ENCODE measurements at places on chromosomes 4 and X.

DNA sequence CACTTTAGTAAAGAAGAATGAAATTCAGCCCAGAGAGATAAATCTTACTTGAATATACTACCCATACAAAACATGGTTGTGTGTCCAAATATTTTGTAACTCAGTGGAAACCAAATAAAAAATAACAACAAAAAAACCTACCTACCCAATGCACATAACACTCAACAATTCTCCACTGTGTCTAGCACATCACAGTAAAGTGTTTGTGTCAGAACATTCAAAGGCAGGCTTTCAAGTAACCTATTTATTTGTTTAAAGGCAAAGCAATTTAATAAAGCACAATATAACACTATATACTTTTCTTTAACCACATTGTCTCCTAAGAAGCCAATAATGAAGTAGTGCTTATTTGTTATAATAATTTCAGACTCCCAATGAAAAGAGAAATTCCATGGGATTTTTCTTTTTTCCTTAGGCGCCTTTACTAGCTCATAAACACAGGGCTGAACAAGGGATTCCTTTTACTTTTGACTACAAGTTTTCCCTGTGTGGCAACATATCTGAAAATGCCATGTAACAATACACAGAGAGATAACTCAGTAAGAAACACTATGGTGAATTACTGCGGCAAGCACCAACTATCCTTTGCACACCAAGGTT lies 13.7 kb downstream of the RASGEF1B start:
- no peak for DNase-seq

DNA sequence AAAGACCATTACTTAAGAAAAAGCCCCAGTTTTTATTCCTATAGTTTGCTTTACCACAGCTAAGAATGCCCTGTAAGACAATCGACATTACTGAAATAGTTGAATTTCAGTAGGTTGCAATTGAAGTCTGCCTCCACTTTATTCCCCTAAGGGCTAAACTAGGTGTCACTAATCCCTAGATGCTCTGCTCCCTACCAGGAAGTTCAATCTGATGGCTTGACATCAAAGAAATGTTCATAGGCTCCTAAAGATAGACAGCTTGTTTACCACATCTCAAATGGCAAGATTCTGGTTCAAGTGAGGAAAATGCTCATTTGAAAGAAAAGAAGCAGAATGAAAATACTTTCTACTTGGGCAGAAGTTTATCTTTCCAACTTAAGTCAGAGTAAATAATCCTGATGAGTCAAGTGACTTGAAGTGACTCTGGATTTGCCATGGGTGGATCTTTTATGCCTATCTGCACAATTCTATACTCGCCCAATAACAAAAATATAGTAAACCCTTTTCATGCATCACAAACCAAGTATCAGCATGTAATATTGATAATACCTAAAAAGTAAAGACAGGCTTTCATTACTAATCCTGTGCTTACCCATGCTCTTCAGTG lies 117.2 kb downstream of the SH3RF1 start:
- DNase-seq, result no peak

- peak; percentile 41 for DNase-seq
Measured at GRCh38 chrX:121958886-121959285, 911.5 kb downstream of the GLUD2 start.

- no peak for DNase-seq
Measured at GRCh38 chr4:117135634-117136354, 50.4 kb upstream of the TRAM1L1 start.

GRCh38 chr4:41658163-41658562 lies 90.4 kb downstream of the PHOX2B start:
- DNase-seq, result no peak

- peak; percentile 48 for DNase-seq
Measured at GRCh38 chr4:139606579-139607501, 50.8 kb upstream of the SETD7 start.

DNA sequence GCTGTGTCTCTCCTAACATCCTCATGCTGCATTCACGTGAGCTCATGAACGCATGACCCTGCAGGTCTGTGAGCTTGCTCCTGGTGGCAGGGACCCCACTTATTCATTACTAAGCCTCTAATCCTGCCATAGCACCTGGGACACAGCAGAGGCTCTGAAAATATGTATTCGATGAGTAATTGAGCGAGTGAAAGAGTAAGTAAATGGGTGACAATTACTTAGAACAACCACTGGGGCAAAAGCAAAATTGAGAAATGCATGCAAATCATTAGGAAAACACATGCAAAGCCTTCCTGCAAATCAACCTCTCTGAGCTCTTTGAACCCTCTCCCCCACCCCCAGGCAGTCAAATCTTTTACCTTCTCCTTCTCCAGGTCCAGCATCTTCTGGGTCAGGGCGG lies 23.6 kb upstream of the C4orf50 start:
- no peak for DNase-seq

GRCh38 chrX:68830419-68831404 lies 1.9 kb downstream of the EFNB1 start:
- peak; percentile 8 for DNase-seq

DNA sequence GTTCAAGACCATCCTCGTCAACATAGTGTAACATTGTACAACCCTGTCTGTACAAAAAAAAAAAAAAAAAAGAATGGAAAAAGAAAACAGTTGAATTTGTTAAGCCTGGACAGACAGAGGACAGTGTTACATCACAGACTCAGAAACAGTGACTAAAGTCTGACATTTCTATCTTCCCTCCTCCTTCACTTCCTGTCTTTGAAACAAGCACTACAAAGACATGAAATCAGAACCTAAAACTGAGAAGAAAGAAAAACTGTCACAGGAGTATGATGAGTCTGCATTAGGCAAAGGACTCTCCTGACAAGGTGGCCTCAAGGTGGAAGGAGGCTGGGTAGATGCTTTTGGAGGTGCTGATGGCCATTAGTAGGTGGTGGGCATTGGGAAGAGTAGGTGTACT lies 126.7 kb downstream of the RBM47 start:
- DNase-seq, result peak; percentile 26

DNA sequence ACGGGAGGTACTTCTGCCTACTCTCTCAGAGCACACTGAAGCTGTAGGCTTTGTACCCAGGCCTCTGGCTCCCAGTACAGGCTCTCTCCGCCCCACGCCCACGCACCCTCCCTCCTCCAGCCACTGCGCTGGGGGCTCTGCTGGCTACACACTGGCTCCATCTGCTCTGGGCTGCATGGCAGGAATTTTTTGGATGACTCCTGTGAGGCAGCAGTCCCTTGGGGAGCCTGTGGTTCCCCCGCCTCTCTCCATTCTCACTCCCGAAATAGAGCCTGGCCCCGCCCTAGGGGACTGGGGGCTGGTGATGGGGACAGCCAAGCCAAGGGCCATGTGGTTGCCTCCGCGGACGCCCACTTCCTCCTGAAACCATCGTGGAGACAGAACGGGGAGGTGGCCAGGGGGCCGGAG lies 58.1 kb upstream of the ADRA2C start:
- no peak for DNase-seq

- DNase-seq, result peak; percentile 37
Measured at GRCh38 chrX:17082831-17083230, 136.4 kb downstream of the REPS2 start.

- DNase-seq, result no peak
Measured at GRCh38 chrX:152259150-152259549, 120.8 kb upstream of the MAGEA10 start.

DNA sequence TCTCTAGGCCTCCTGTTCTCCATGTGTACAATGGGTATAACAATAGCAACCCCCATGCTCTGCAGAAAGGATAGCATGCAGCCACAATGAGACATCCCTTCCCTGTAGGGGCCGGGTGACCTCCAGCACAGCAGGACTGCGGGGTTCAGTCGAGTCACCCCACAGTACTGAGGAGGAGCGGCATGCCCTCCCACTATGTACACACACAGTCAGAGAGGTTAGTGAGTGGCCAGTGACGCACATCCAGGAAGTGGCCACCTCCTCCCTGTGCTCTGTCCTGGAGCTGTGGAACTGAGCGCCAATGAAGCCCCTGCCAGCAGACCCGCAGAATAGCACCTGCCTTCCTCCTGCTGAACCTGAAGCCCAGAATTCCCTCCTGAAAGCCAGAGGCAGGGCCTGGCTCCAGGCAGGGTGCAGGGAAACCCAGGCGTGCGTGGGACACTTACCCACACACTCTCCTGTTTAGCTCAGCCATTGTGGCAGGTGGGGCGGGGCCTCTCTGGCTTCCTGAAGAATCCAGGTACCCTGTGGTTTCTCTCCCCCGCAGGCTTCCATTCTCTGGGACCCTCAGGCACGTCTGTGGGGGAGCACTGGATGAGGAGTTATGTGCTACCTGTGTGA lies 50.0 kb downstream of the WFS1 start:
- peak; percentile 61 for DNase-seq

DNA sequence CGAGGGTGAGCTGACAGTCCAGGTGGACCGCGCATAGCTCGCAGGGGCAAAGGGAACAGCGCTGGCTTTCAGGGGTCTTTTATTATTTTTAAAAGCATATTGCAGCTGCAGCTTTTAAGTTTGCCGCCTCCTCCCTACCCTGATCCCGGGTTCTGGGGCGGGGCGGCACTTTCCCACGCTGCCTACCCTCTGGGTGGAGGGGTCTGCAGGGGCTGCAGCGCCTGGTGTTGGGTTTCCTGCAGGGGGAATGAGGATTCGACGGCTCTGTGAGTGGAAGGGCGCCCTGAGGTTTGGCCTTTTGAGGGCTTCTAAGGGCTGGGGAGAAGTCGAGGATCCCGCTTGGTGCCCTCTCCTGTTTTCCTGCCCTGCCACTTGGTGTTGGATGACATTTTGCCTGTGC lies 80.7 kb upstream of the SCML1 start:
- DNase-seq, result no peak

- no peak for DNase-seq
Measured at GRCh38 chrX:153967536-153968224, 3.9 kb downstream of the HCFC1 start.

All from ELR (cell line).